ENCODE measurements at places on chromosomes 1 and 21.
A peak's percentile ranks its signal among the peaks of the same experiment; 100 is the strongest.

- DNase-seq = peak; percentile 36
Measured at GRCh38 chr1:6347641-6348487, 45.7 kb downstream of the ACOT7 start.

GRCh38 chr1:67937010-67937409, 103.7 kb upstream of the GNG12 start:
- no peak for DNase-seq

- DNase-seq = no peak
Measured at GRCh38 chr1:160144921-160145320, 6.5 kb upstream of the ATP1A4 start.

DNA sequence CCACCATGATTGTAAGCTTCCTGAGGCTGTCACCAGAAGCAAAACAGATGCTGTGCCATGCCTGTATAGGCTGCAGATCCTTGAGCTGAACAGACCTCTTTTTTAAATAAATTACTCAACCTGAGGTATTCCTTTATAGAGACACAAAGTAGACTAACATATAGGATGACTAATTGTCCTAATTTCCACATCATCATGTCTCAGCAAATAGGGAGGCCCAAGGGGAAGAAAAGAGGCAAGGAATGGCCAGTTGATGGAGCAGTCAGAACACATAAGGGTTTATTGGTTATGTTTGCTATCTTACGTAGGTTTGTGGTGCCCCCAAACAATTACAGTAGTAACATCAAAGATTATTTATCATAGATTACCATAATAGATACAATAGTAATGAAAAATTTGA, 126.2 kb downstream of the RASAL2 start:
- peak; percentile 32 for DNase-seq

DNA sequence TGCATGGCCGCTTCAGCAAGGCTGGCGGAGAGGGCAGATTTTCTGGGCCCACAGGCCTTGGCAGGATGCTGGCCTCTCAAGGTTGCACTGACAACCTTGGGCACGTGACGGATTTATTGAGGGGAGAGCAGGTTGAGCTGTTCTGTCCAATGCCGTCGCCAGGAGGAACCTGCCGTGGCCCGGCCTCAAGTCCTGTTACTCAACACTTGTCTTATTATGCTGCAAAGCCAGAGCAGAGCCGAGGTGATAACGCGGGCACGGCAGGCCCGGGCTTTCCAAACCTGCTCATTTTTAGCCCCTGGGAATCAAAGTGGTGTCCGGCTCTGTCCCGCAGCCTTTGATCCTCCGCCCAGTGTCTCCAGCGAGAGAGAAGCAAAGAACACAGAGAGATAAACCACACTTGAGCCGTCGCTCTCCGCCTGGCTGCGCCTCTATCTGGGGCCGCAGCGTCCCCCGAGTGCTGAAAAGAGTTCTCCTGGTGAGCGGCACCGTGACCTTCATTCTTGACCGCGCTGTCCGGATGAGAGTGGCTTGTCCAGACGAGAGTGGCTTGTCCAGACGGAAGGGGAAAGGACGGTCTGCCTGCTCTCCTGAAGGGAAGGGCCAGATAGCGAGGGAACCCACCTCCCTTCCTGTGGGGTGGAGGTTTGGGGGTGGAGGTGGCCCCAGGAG, 162.3 kb upstream of the ARHGEF16 start:
- no peak for DNase-seq

GRCh38 chr1:243663651-243664050, 186.4 kb downstream of the AKT3 start:
- no peak for DNase-seq

DNA sequence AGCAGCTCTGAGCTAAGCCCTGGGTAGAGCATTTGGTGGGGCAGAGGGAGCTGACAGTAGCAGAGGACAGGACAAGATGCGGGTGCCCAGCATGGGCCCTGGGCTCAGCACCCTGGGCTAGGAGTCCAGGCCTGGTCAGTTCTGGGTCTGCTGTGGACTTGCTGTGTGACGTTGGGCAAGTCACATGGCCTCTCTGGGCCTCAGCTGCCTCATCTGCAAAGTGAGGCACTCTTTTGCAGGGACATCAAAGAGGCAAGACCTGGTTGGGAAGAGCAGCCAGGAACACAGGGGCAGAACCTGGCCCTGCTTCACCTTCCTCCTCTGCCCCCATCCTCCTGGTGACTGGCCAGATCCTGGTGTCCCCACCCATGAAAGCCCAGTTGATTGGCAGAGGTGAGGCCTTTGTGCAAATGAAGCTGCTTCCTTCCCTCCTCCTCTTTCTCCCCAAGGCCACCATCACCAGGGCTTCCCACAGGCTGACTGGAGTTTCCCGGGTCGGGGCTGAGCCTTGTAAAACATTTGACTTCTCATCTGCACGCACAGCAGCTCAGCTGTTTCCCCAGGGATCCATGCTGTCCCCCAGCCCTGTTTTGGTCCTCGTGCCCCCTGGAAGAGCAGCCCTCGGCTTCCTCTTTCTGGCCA, 350.5 kb downstream of the MATN1 start:
- no peak for DNase-seq

DNA sequence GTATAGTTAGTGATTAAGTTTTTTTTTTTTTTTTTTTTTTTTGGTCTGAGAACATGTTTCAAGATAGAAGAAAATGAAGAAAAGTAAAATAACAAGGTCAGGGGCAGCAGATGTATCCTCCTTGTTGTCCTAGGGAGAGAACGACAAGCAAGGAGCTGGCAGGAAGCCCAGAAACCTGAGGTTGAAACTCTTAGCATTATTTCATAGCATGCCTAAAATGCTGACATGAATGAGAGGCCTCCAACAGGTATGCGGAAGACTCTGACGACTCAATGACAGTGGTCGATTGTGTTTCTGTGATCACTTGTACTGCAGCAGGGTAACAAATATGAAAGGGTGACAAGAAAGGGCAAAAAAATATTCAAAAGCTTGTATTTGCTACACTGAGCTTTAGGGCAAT, 415.9 kb downstream of the PLA2G4A start:
- DNase-seq = no peak

- no peak for DNase-seq
Measured at GRCh38 chr1:172405912-172406311, 14.6 kb upstream of the C1orf105 start.

- DNase-seq = no peak
Measured at GRCh38 chr1:104266612-104267011, 516.9 kb downstream of the AMY1C start.

- no peak for DNase-seq
Measured at GRCh38 chr1:176603696-176604095, 140.7 kb downstream of the PAPPA2 start.

DNA sequence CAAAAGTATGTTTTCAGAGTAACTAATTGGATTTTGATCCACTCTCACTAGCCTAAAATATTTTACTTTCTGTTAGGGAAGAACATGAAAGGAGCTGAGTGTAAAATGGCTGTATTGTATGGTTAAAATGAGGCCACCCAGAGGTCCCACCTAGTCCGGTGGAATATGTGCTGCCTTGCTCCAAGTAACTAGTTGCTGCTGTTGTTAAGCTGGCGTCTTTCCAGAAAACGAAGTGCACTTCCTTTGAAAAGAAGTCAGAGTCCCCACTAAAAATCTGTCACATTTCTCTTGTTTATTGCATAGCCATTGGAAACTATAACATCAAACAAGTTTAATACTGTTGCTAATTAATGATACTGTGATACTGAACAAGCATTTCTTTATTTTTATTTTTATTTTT, 3.2 kb downstream of the SLC25A33 start:
- DNase-seq = peak; percentile 22

DNA sequence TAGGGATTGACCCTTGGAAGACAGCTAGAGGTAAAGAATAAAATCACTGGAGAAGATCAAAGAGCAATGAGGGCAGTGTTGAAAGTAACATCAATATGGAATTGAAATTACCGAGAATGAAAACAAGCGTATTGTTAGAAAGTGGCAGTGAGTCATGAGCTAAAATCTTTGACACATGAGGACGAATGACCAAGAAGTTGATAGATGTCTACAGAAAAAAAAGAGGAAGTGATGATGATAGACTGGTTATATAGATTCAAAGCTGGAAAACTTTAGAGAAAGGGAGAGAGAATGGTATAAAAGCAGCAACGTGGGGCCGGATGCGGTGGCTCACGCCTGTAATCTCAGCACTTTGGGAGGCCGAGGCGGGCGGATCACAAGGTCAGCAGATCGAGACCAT, 12.5 kb upstream of the DNM3 start:
- no peak for DNase-seq

DNA sequence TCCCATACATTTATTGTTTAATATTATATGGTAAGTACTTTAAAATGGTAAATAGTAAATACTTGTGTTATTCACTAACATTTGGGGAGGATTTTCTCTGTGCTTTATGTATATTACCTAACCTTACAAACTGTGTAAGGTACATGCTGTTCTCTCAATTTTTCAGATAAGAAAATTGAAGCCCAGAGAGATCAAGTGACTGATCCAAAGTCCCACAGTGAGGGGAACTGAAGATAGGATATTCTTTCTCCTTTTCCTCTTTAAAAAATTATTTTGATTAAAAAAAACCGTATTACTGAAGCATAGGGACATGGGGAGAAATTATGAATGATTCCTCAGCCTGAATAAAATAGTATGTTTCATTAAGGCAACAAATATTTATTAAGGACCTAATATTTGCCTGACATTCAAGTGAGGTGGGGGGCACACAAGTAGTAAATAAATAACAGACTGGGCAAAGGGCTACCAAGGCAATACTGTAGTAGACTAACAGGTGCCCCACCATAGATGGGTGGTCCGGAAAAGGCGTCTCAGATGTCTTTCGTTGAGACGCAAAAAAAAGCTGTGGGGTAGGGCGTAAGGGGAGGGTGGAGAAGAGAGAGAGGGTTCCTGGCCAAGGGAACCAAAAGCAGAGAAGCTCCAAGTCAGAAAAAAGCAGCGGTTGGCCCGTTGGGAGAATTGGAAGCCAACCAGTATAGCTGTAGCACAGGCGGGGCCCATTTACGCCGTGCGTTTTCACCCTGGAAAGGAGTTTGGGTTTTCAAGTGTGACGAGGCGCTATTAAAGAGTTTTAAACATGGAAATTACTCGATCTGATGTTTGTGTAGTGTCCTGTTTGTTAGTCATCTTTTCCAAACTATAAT, 944 bp upstream of the AGO3 start:
- DNase-seq = no peak

DNA sequence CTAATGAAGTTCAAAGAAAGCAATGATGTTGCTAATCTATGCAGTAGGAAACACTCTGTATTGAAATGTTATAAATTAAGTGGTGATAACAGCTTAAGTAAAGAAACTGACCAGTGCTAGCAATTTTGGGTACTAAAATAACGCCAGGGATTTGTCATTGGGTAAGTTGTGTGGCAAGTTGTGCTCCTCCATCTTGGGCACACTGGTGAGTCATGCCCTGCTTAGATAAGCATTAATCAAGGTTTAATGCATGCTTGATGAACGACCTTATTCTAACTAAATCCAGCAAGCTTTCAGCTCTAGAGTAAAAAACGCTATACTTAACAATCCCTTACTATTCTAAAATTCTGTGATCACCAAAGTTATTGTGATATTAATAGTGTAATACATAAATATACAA, 25.2 kb downstream of the VAMP4 start:
- no peak for DNase-seq

- DNase-seq = no peak
Measured at GRCh38 chr1:234276151-234276788, 97.0 kb upstream of the COA6 start.

GRCh38 chr1:53697721-53698383, 41.1 kb downstream of the GLIS1 start:
- no peak for DNase-seq

DNA sequence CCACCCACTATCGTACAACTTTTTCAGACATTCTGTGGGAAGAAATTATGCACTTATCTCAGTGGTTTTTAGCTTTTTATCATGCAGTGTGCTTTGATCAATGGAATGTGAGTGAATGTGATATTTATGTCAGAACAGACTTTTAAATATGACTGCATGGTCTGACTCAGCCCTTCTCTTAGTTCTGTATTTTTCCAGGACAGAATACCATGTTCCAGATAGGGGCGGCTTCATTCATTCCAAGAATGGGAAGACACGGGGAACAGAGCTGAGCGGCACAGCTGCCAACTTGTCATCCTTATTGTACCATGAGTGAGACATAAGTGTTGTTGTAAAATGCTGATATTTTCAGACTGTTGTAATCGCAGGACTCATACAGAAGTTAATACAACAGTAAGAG, 214.6 kb upstream of the NCAM2 start:
- DNase-seq = no peak

DNA sequence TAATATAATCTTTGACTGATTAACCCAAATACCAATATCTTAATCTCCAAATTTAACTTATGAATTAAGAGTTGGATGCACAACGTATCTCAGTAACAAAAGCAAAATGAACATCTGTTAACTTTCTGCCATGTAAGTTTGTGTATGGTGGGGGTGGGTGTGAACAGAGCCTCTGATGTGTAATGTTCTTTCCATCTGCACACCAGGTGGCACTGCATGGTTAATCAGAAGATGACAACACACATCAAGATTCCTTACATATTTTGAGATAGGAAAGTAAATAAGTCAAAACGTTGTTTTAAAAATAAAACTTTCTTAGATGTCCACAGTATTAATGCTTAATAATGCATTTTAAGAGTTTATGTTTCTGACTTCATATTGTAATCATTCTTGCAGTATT, 251.9 kb downstream of the DPYD start:
- no peak for DNase-seq

DNA sequence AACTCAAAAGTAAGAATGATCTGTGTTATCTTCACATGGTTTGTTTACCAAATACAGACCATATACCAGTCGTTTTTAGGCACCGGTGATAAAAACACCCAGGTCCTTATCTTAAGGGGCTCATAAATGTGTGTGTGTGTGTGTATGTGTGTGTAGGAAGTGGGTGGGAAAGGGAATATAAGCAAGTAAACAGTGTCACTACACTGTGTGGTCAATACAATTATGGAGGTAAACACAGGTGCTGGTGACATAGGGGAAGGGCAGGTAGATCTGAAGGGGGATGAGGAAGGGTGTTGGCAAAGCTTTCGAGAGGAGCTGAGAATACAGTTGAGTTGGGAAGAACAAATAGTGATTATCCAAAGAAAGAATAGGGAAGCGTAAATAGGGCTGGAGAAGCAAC, 19.1 kb upstream of the MRPS6 start:
- no peak for DNase-seq

GRCh38 chr1:119260506-119260905, 108.1 kb upstream of the HAO2 start:
- no peak for DNase-seq

DNA sequence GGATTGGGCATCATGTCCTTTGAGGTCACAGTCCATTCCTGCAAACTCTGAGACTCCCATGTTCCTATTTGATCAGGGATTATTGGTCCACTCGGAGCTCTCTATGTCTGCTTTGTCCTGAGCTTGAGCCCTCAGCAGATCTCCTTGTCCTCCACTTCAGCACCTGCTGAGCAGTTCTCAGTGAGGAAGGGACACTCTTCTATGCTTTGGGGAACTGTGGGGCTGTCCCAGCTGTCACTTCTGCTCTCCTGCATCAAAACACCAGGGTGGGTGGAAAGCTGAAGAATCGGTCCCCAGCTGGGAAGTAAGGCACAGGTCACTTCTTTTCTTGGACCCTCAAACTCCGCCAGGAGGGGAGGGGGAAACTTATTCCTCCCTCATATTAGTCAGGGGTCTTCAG, 99.5 kb downstream of the PCP4 start:
- no peak for DNase-seq
